ENCODE measurements at places on chromosomes 4 and X. TPM values are rescaled to one million over a fixed set of nuclear protein-coding genes. Genes with fewer than 3 reads are reported as not detected.
A peak's percentile ranks its signal among the peaks of the same experiment; 100 is the strongest.

- peak; percentile 21 for DNase-seq
Measured at GRCh38 chr4:41748571-41749475, at the start of gene PHOX2B. Gene PHOX2B (minus strand): TSS chr4:41748725. CDS start chr4:41748610, 115 bp downstream.

DNA sequence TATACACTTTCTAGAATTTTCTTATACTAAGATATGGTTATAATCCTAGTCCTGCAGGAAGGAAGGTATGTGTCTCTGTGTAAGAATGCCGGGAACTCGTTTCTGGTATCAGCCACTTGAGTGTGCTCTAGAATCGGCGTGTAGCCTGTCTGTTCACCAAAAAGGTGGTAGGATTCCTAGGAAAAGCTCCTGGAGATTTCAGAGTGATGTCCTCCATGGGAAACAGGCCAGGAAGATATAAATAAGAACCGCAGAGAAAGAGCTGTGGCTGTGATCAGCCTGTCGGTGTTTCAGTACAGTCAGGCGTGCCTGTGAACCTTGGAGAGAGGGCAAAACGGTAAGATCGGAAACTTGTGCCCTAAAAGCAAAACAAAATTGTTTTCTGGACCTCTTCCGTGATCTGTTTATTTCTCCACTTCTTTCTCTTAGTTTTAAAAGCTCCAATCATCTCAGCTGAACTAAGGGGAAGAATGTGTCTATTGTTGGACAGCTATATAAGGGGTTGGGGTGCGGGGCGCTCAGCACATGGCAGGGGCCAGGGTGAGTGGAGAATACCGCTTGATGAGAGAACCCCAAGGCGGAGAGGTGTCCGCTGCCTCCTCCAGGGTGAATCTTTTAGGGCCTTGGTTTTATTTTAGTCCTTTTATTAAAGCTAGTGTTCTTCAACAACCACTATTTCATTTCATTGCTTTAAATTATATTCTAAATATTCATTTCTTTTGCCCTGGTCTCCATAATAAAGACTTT is 303.8 kb upstream of the TENM3 start:
- no peak for DNase-seq

- no peak for DNase-seq
Measured at GRCh38 chrX:24214568-24214967, 65.0 kb downstream of the ZFX start.

DNA sequence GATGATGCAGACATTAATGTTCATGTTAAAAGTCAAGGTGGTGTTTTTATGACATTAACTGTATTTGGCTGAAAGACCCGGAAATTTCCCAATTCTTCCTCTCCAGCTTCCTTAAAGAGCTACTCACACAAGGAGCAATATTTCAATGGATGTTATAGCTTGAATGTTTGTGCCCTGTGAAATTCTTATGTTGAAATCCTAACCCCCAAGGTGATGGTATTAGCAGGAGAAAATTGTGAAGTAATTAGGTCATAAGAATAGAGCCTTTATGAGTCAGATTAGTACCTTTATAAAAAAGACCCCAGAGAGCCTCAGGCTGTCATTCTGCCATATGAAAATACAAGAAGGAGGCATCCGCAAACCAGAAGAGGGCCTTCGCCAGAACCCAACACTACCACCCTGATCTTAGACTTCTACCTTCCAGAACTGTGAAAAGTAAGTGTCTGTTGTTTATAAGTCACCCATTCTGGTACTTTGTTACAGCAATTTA is 3.6 kb downstream of the TLR1 start:
- no peak for DNase-seq

GRCh38 chr4:119937746-119938145 is 128.9 kb downstream of the MAD2L1 start:
- DNase-seq, result no peak

- no peak for DNase-seq
Measured at GRCh38 chr4:39085891-39086290, 23.9 kb downstream of the KLHL5 start.

GRCh38 chr4:23966725-23967124 is 76.9 kb upstream of the PPARGC1A start:
- DNase-seq, result no peak

DNA sequence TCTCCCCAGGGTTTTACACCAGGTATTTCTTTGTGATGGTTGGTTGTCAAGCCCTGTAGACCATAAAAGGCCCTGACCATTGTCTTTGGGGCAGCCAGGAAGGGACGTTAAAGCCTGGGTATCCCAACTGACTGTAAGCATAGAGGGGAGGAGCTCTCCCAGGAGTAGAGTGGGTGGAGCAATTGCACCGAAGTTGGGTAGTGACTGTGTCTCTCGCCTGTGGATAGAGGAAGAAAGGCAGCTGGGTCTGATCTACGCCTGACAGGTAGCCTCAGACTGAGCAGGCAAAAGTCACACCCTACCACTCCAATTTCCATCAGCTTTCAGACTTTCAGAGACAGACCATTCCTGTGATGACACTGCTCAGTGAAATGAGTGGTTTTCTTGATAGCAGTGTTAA is 123.3 kb downstream of the KLHL8 start:
- DNase-seq, result no peak

GRCh38 chr4:38678078-38678477 is 14.1 kb downstream of the KLF3 start:
- peak; percentile 91 for DNase-seq

- DNase-seq, result no peak
Measured at GRCh38 chr4:7218686-7219085, 26.3 kb downstream of the SORCS2 start.

DNA sequence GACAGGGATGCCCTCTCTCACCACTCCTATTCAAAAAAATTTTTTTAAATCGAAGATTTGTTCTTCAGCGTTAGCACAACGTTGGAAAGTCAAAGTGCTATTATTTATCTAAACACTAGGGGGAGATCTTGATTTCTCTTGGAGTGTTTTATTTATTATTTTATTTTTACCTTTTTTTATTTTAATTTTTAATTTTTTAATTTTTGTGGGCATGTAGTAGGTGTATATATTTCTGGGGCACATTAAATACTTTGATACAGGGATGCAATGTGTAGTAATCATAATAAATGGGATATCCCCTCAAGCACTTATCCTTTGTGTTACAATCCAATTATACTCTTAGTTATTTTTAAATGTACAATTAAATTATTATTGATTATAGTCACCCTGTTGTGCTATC is 37.4 kb upstream of the SLC10A4 start:
- DNase-seq, result no peak

OCIAD2 gene
- 3.3 TPM for total RNA-seq

RTL5 gene
- total RNA-seq, result 13.0 TPM

RAB9B gene
- total RNA-seq, result 11.6 TPM

TMEM150C gene
- total RNA-seq, result 3.3 TPM

USP26 gene
- total RNA-seq, result not detected

EGFL6 gene
- not detected for total RNA-seq

TCP11X2 gene
- total RNA-seq, result not detected
